ENCODE measurements at places on chromosomes 12 and 14. TPM values are rescaled to one million over a fixed set of nuclear protein-coding genes. Genes with fewer than 3 reads are reported as not detected.
A peak's percentile ranks its signal among the peaks of the same experiment; 100 is the strongest.

The LPCAT3 gene
- total RNA-seq: 28.3 TPM

The PELI2 gene
- total RNA-seq: 11.5 TPM

The ENDOU gene
- total RNA-seq: 1.4 TPM

The PLEKHG7 gene
- 0.33 TPM for total RNA-seq

The PMCH gene
- not detected for total RNA-seq

GRCh38 chr12:81888961-81889360 lies 129.8 kb upstream of the PPFIA2 start:
- H3K27ac ChIP-seq: no peak overlapping the region
- H3K27me3 ChIP-seq: no peaks in the 10 kb centered on the region
- H3K36me3 ChIP-seq: no peaks in the 10 kb centered on the region
- no peaks in the 10 kb centered on the region for H3K4me1 ChIP-seq
- DNase-seq: no peak

- H3K4me1 ChIP-seq: peaks cover 5% of the 10 kb centered on the region
- no peak overlapping the region for H3K4me3 ChIP-seq
- no peaks in the 10 kb centered on the region for H3K36me3 ChIP-seq
- DNase-seq: no peak
- H3K27ac ChIP-seq: peak overlapping the region; percentile 74
Observed at GRCh38 chr12:113260127-113260526, 38.9 kb downstream of the TPCN1 start.

GRCh38 chr12:123836292-123836691 lies 74.2 kb downstream of the DNAH10 start:
- H3K4me3 ChIP-seq: no peak overlapping the region
- no peaks in the 10 kb centered on the region for H3K4me1 ChIP-seq
- no peak overlapping the region for H3K27ac ChIP-seq
- no peaks in the 10 kb centered on the region for H3K36me3 ChIP-seq
- no peaks in the 10 kb centered on the region for H3K27me3 ChIP-seq
- DNase-seq: no peak

GRCh38 chr12:2390850-2391390 lies 338.1 kb downstream of the CACNA1C start:
- no peaks in the 10 kb centered on the region for H3K27me3 ChIP-seq
- H3K4me3 ChIP-seq: no peak overlapping the region
- H3K4me1 ChIP-seq: peaks cover under 1% of the 10 kb centered on the region
- H3K36me3 ChIP-seq: no peaks in the 10 kb centered on the region
- DNase-seq: no peak
- H3K27ac ChIP-seq: no peak overlapping the region

GRCh38 chr12:114895827-114896226 lies 211.9 kb upstream of the TBX3 start:
- H3K27ac ChIP-seq: no peak overlapping the region
- DNase-seq: no peak
- H3K36me3 ChIP-seq: no peaks in the 10 kb centered on the region
- no peaks in the 10 kb centered on the region for H3K27me3 ChIP-seq
- no peaks in the 10 kb centered on the region for H3K4me1 ChIP-seq

- no peak overlapping the region for H3K4me3 ChIP-seq
- H3K4me1 ChIP-seq: no peaks in the 10 kb centered on the region
- no peak overlapping the region for H3K27ac ChIP-seq
- no peaks in the 10 kb centered on the region for H3K27me3 ChIP-seq
- H3K36me3 ChIP-seq: no peaks in the 10 kb centered on the region
- no peak for DNase-seq
Observed at GRCh38 chr14:27863166-27863565, 903.4 kb upstream of the FOXG1 start.

GRCh38 chr12:105616971-105617540 lies 286.6 kb downstream of the C12orf75 start:
- H3K27ac ChIP-seq: no peak overlapping the region
- DNase-seq: no peak
- no peaks in the 10 kb centered on the region for H3K4me1 ChIP-seq
- H3K36me3 ChIP-seq: no peaks in the 10 kb centered on the region

- H3K27me3 ChIP-seq: no peaks in the 10 kb centered on the region
- peak overlapping the region; percentile 53 for H3K4me3 ChIP-seq
- H3K36me3 ChIP-seq: no peaks in the 10 kb centered on the region
- no peak for DNase-seq
- H3K27ac ChIP-seq: no peak overlapping the region
Observed at GRCh38 chr12:4164188-4164558, 109.4 kb upstream of the CCND2 start.

DNA sequence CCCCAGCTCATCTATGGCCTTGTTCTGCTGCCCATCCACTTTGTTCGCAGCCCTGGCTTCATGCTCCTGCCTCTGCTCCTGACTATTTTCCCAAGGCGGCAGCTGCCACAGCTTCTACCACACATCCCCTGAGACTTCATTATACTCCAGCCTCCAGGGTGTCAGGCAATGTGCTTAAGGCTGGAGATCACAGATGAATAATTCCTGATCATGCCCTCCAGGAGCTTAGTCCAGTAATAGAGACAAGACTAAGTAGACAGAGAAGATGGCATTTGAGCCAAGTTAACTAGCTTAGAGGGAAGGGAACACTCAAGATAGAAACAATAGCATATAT lies 7.1 kb downstream of the TAPBPL start:
- no peak overlapping the region for H3K4me3 ChIP-seq
- no peak overlapping the region for H3K27ac ChIP-seq
- H3K4me1 ChIP-seq: no peaks in the 10 kb centered on the region
- peaks cover 14% of the 10 kb centered on the region for H3K36me3 ChIP-seq

Measured in breast epithelium (tissue), 4 donors.